ENCODE measurements at places on chromosomes 4 and X.

- DNase-seq: no peak
Measured at GRCh38 chr4:127251423-127251822, 381.3 kb upstream of the INTU start.

GRCh38 chr4:142817442-142817841 is 28.7 kb downstream of the INPP4B start:
- DNase-seq: no peak

GRCh38 chr4:183399616-183400015 is 44.8 kb upstream of the CDKN2AIP start:
- DNase-seq: no peak

GRCh38 chr4:91325495-91325894 is 978.3 kb upstream of the GRID2 start:
- no peak for DNase-seq

GRCh38 chr4:41598580-41598979 is 60.6 kb downstream of the LIMCH1 start:
- DNase-seq: no peak

GRCh38 chr4:20483416-20483815 is 216.8 kb upstream of the PACRGL start:
- DNase-seq: no peak

DNA sequence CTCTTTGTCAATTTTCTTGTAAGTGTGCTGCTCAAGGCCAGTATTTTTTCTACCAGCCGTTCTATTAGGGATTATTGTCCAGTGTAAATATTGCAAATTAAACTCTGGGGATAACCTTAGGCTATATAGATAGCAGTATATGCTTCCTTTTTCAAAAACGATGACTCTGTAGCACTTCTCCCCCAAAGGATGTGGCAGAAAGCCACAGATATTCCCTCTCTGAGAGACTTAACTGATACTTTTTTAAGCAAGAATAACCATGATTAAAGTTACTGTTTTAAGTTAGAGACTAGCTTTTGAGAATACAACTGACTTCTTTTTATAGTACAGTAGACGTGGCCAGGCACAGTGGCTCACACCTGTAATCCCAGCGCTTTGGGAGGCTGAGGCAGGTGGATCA is 130.0 kb downstream of the FHIP1A start:
- no peak for DNase-seq

GRCh38 chr4:174217273-174218126 is 66.0 kb downstream of the FBXO8 start:
- no peak for DNase-seq

DNA sequence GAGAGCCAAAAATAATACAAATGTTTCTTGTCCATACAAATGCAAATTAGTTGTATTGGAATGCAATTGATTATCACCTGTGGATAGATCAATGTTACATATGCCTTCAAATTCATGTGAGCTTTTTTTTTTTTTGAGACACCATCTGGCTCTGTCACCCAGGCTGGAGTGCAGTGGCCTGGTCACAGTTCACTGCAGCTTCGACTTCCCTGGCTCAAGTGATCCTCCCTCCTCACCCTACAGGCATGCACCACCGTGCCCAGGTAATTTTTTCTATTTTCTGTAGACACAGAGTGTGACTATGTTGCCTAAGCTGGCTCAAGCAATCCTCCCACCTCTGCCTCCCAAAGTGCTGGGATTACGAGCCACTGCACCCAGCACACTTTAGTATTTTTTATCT is 38.6 kb upstream of the TMEM184C start:
- no peak for DNase-seq

DNA sequence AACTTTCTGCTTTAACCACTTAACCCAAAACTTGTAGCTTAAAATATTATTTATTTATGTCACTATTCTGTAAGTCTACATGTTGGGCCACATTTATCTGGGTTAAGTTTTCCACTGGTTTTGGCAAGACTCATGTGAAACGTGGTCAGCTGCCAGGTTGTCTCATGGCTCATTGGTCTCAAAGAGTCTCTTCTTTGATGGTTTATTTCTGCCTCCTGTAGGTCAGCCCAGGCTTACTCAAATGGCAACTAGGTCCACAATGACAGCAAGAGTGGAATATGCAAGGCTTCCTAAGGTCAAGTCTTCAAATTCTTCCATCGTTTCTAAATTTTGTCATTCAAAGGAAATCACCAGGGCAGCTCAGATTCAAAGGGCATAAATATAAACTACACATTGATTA is 828.7 kb downstream of the PCDH7 start:
- no peak for DNase-seq
